ENCODE measurements at places on chromosomes 6 and 20. TPM values are rescaled to one million over a fixed set of nuclear protein-coding genes. Genes with fewer than 3 reads are reported as not detected.

DNA sequence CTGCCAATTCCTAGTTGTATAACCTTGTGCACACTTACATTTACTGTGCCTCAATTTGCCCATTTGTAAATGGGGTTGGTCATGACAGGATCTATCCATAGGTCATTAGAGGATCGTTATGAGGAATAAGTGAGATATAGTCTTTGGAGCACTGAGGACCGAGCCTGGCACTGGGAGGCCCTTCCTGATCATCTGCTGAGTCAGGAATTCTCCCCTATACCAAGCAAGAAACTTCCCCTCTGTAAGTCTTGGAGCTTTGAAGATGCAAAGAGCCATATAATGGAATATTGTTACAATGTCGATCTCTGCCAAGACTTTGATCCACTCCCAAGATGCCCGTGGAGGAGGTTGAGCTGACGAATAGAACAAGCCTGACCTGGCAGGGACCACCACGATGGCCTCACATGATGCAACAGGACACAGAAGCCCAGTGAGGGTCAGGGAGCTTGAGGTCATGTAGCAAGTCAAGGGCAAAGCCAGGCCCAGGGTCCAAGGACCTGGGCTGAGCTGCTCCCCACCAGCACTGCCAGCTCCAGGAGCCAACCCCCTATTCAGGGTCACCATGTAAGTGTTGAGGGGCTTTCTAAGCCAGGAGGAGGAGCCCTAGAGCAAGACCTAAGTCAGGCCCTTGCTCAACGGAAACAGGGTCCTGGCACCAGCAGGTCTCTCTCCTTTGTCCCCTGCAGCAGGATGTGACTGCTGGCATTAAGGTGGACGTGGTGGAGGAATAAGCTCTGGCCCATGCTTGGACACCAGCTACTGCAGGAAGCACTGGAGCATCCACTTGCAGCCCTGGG, 16.7 kb downstream of the PDRG1 start:
- H3K27ac ChIP-seq, result no peak overlapping the region
- DNase-seq, result no peak
- no peaks in the 10 kb centered on the region for H3K36me3 ChIP-seq
- H3K4me1 ChIP-seq, result no peaks in the 10 kb centered on the region
- no peak overlapping the region for H3K4me3 ChIP-seq

- no peaks in the 10 kb centered on the region for H3K4me1 ChIP-seq
- no peak overlapping the region for H3K4me3 ChIP-seq
- no peak overlapping the region for H3K27ac ChIP-seq
- H3K36me3 ChIP-seq, result no peaks in the 10 kb centered on the region
- H3K27me3 ChIP-seq, result no peaks in the 10 kb centered on the region
Measured at GRCh38 chr6:4504700-4505099, 271.5 kb upstream of the CDYL start.

DNA sequence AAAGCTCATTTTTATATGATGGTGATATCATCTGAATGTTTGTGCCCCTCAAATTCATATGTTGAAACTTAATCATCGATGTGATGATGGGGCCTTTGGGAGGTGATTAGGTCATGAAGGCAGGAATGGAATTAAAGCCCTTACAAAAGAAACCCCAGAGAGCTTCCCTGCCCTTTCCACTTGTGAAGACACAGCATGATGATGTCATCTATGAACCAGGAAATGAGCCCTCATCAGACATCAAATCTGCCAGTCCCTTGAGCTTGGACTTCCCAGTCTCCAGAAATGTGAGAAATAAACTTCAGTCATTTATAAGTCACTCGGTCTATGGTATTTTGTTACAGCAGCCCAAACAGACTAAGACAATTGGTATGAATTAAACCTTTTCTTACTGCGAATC, 153.1 kb downstream of the MYB start:
- no peak for DNase-seq
- no peaks in the 10 kb centered on the region for H3K27me3 ChIP-seq
- H3K4me3 ChIP-seq, result no peak overlapping the region
- H3K27ac ChIP-seq, result no peak overlapping the region

GRCh38 chr20:19099596-19100545, 112.6 kb upstream of the SLC24A3 start:
- DNase-seq, result no peak
- H3K36me3 ChIP-seq, result no peaks in the 10 kb centered on the region
- no peaks in the 10 kb centered on the region for H3K4me1 ChIP-seq
- no peaks in the 10 kb centered on the region for H3K27me3 ChIP-seq
- H3K4me3 ChIP-seq, result no peak overlapping the region

DNA sequence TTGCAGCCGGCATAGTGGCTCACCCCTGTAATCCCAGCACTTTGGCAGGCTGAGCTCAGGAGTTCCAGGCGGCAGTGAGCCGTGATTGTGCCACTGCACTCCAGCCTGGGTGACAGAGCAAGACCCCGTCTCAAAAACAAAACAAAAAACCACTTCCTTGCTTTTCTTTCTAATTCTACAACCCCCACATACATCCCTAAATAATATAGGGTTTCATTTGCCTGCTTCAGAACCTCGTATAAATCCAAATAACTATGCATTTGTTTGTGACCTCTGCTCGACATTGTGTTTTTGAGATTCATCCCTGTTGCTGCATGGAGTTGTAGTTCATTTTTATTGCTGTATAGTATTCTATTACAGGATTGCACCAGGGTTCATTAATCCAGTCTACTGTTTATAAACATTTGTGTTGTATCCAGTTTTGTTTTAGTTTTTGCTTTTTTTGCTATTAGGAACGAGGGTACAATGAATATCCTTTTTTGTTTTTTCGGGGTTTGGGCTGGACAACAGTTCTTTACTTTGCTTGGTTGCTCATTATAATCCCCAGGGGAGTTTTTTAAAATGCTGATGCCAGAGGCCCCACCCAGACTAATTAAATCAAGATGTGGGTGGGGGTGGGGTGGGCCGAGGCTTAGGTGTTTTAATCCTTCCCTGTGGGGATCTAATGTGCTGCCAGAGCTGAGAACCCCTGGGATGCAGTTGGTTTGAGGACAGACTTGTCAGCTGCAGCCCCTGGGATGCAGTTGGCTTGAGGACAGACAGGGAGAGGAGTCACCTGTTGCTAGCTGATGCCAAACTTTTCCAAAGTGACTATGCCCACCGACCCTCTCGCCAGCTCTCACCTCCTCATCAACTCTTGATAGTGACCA, 2.4 kb upstream of the SNAI1 start:
- H3K4me1 ChIP-seq, result peaks cover 32% of the 10 kb centered on the region
- no peaks in the 10 kb centered on the region for H3K27me3 ChIP-seq
- H3K27ac ChIP-seq, result no peak overlapping the region
- H3K4me3 ChIP-seq, result no peak overlapping the region
- no peaks in the 10 kb centered on the region for H3K36me3 ChIP-seq

Gene NFKBIL1
- total RNA-seq, result 71.5 TPM

Gene ZSCAN26
- 2.6 TPM for total RNA-seq

DNA sequence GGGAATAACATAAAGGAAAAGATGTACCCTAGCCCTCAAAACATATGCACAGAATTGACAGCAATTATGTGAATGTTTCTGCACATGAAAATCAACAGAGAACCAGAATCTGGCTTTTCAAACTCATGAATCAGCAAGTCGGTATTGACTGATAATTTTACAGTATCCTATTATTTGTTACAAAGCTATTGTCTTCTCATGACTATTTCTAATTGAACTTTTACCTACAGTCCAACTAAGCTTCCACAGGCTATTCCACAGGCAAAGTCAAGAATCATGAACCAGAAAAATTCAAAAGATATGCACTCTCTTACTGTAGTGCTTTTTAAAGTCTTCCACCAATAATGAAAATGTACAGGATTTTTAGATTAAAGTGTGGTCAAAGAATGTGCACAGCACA, 49.1 kb upstream of the DST start:
- H3K27me3 ChIP-seq, result no peaks in the 10 kb centered on the region
- H3K36me3 ChIP-seq, result no peaks in the 10 kb centered on the region

DNA sequence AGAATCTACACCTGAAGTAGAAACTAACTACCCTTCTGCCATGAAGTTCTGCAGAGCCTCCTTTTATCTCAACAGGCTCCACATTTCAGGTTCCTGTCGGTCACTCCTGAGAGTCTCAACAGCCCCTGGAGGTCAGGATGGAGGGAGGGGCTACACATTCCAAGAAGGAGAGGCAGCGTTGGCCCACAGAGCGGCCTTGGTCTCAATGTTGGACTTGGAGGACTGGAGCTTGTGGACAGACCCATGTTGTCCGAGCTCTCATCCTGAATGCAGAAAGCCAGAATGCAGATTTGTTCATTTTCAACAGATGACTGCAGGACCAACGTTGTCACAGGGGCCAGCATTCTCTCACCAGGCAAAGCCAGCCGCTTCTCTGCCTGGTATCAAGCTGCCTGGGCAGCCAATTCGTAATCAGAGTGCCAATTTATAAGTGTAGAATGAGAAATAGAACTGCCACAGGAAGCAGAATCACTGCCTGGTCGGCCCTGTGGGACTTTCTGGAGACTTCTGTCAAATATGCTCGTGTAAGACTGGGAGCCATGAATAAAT, 212.5 kb upstream of the SNX9 start:
- no peaks in the 10 kb centered on the region for H3K36me3 ChIP-seq
- H3K27ac ChIP-seq, result no peak overlapping the region
- no peaks in the 10 kb centered on the region for H3K27me3 ChIP-seq
- no peak for DNase-seq
- H3K4me1 ChIP-seq, result no peaks in the 10 kb centered on the region

DNA sequence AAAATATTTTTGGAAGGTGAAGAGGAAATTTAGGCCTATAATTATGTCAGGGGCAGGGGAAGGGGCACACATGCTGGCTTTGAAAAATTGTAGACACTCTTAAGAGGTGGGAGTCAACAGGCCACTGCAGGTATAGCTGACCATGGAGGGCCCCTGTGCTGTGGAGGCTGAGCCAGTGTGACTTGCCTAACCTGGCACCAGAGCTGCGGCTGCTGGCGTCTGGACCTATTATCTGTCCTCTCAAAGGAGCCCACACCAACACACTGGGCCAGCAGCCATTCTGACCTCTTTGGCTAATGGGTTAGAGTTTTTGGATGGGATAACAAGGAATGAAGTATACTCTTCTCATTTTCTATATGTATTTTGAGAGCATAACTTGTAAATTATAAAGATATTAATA, 4.5 kb downstream of the GID8 start:
- H3K4me3 ChIP-seq, result no peak overlapping the region
- no peaks in the 10 kb centered on the region for H3K27me3 ChIP-seq
- H3K27ac ChIP-seq, result no peak overlapping the region
- DNase-seq, result no peak
- H3K36me3 ChIP-seq, result peaks cover 50% of the 10 kb centered on the region
- peaks cover 7% of the 10 kb centered on the region for H3K4me1 ChIP-seq

DNA sequence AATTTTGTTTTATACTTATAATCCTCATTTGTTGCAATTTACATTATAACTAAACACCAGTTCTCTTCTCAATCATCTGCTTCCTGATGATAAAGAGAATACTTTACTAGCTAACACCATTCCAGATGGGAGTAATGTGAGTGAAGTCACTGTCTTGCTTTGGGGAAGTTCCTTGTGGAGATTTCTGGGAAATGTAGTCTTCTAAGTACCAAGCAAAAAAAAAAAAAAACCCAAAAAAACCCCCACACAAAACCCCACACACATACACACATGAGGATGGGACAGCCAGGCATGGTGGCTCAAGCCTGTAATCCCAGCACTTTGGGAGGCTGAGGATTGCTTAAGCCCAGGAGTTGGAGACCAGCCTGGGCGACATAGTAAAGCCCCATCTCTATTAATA, 2.2 kb upstream of the SNPH start:
- H3K4me3 ChIP-seq, result no peak overlapping the region
- H3K4me1 ChIP-seq, result peaks cover 11% of the 10 kb centered on the region
- no peaks in the 10 kb centered on the region for H3K27me3 ChIP-seq
- H3K36me3 ChIP-seq, result no peaks in the 10 kb centered on the region
- DNase-seq, result no peak

GRCh38 chr6:40977695-40978094, 61.3 kb downstream of the UNC5CL start:
- DNase-seq, result no peak
- no peak overlapping the region for H3K4me3 ChIP-seq
- no peaks in the 10 kb centered on the region for H3K4me1 ChIP-seq
- no peaks in the 10 kb centered on the region for H3K27me3 ChIP-seq

- no peak for DNase-seq
- H3K27me3 ChIP-seq, result no peaks in the 10 kb centered on the region
- no peaks in the 10 kb centered on the region for H3K4me1 ChIP-seq
- no peak overlapping the region for H3K4me3 ChIP-seq
- H3K36me3 ChIP-seq, result no peaks in the 10 kb centered on the region
Measured at GRCh38 chr6:169321546-169321945, 67.9 kb upstream of the THBS2 start.

Gene HCK
- 16.8 TPM for total RNA-seq

Gene WFDC12
- not detected for total RNA-seq

DNA sequence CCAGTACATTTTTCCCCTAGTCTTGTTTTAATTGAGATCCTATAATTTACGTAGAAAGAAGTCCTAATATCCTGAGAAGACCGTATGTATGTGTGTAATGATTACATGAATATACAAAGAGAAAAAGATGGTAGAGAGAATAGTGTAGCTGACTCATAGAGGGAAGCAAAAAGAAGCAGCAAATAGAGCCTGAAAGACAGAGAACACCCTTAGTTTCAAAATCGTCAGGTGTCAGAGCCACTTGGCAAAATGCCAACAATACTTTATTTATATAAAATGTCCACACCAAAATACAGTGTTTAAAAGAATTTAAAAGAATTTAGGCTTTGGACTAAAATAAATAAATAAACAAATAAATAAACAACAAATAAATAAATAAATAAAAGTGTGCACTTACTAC, 1414.1 kb upstream of the EYS start:
- no peak for DNase-seq
- no peaks in the 10 kb centered on the region for H3K36me3 ChIP-seq
- no peak overlapping the region for H3K27ac ChIP-seq
- no peaks in the 10 kb centered on the region for H3K4me1 ChIP-seq

- no peaks in the 10 kb centered on the region for H3K27me3 ChIP-seq
- H3K4me3 ChIP-seq, result no peak overlapping the region
- H3K27ac ChIP-seq, result no peak overlapping the region
- DNase-seq, result no peak
Measured at GRCh38 chr6:107435798-107436197, 23.6 kb downstream of the PDSS2 start.

DNA sequence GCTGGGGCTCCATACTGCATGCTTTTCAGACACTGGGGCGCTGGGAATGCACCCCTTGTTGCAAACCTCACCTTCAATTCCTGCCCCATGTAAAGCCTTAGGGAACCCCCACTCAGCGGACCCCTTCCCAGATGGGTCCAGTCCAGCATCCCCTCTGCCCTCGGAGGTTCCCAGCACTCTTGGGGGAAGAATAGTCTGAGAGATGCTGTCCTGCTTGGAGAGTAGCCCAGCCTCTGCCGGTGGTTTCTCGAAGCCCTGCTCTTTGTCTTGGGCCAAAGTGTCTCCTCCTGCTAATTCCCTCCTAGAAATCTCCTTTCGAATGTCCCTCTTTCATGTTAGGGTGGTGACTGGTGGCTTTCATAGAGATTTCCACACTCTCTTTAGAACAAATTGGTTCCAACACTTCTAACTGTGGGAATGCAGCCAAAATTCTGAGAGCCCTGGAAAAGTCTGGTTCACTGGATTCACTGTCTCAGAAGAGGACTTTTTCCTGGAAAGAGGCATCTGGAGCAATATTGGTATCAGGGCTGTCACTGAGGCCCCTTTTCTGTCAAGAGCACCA, 24.9 kb upstream of the SULF2 start:
- DNase-seq, result no peak
- no peak overlapping the region for H3K27ac ChIP-seq
- no peak overlapping the region for H3K4me3 ChIP-seq
- no peaks in the 10 kb centered on the region for H3K36me3 ChIP-seq
- H3K27me3 ChIP-seq, result no peaks in the 10 kb centered on the region

- H3K4me3 ChIP-seq, result no peak overlapping the region
- no peaks in the 10 kb centered on the region for H3K36me3 ChIP-seq
- H3K4me1 ChIP-seq, result peaks cover 7% of the 10 kb centered on the region
- H3K27ac ChIP-seq, result no peak overlapping the region
Measured at GRCh38 chr20:58138395-58138794, 90.1 kb downstream of the ANKRD60 start.
